ENCODE measurements at places on chromosomes 7 and 10. TPM values are rescaled to one million over a fixed set of nuclear protein-coding genes. Genes with fewer than 3 reads are reported as not detected.

DNA sequence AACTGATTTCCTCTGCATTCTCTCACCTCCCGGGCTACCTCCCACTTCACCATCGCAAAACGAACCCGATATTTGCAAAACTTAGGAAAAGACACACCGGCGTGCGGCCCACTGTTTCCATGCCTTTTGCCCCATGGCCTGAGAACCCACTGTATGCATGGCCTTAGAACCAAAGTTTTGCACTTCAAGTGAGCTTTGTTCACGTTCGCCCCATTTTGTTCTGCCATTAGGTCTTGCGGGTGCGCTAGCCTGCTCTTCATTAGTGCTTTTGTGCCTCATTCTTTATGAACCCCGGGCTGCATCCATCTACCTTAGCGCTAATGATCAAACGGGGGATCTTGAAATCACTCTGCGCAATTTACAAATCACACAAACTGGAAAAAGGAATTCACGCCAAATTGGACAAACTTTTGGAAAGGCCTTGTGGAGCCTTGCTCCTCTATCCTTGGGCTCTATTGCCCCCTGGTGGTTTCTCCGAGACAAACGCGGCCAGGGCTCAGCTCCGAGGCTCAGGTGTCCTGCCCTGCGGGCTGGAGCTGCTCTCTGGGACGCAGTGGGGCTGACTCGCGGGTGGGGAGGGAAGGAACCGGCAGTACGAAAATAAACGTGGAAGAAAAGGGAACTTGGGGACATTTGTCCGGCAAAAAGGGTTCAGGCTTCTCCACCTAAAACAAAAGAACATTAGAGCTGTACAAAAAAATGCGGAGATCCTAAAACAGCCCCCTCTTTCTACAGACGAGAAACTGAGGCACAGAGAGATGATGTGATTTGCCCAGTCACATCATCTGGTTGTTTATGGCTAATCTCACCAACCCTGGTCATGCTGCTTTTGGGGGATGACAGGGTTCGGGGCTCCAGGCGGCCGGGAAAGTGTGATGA, 300.4 kb upstream of the NFE2L3 start:
- peak; percentile 38 for DNase-seq

Gene DOCK4
- total RNA-seq: 10.0 TPM

DNA sequence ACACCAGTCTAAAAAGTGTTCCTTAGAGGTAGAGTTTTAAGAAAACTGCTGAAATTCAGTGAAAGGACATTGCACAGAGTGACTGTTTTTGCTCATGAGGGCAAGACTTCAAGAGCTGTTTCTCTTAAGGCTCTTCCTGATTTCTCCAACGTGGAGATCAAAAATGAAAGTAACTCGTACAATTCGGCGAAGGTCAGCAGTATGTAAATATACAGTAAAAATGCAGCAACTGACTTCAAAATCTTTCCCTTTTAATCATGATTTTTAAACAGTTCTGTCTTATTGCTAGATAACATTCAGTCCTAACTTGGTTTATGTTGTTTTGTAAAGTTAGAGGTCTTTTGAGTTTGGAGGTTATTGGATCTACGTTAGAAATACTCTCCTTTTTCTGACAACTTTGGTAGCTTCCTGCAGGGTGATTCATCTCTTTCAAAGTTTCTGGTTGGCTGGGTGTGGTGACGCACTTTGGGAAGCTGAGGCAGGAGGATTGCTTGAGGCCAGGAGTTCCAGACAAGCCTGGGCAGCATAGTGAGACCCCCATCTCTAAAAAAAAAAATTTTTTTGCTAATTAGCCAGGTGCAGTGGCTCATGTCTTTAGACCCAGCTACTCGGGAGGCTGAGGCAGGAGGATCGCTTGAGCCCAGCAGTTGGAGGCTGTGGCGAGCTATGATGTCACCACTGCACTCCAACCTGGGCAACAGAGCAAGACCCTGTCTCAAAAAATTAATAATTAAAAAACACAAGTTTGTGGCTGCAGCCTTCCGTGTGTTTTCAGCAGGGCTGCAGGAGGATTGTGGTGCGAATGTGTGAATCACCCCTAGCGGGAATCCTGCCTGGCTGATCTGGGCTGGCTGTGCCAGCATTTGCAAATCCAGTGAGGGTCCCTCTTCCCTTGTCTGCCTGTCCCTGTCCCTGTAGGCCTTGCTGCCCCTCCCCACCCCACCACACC, 29.2 kb upstream of the AP5Z1 start:
- DNase-seq: peak; percentile 66

DNA sequence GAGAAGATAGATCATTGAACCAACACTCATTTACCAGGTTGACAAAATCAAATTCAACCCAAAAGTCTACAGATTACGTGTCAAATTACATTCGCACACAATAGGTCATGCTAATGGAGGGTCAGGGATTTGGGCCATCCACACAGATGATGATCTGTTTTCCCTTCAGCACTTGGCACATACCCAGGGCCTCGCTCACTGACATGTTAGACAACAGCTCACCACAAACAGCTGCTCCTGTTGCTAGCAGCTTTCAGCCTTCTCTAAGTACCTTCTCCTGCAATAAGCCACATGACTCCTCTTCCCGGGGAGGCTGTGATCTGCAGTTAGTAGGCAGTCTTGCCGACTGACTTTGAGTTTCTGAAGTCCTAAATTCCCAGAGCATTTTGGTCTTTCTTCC, 18.4 kb downstream of the NKX2-3 start:
- DNase-seq: no peak

DNA sequence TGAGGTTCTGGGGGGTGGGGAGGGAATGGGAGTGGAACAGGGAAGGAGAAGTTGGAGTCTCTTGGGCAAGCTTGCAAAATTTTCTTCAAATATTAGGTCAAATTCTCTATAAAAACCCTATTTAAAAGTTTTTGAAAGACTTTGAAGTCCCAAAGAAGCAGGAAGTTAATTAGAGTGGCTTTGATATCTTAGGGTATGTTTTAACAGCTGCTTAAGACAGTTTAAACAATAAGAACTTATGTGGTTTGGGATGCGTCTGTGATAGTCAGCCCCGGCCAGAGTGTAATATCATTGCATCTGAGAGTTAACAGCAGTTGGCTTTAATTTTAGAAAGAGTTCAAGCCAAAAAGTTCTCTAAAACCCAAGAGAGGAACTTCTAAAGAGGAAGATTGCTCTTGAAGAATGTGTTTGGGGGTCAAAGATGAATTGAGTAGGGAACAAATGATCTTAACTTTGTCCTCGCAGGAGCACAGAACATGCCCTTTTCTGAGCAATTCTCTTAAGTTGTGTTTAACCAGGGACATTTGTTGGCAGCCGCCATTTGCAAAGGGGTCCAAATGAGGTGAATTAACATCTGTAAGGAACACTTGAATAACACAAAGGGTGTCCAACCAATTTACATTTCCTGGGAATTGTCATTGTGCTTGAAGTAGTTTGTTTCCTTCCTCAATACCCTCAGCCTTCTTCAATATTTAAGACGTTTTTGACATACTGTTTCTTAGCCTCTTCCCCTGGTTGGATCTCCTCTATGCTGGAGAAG, 182.4 kb downstream of the PTEN start:
- DNase-seq: no peak

GRCh38 chr7:92849322-92849721, 12.9 kb upstream of the CDK6 start:
- DNase-seq: no peak

Gene TAS2R4
- total RNA-seq: 0.14 TPM

Gene OR9A2
- total RNA-seq: not detected

GRCh38 chr7:154859747-154860620, 142.9 kb downstream of the PAXIP1 start:
- DNase-seq: no peak

All from epithelial cell of proximal tubule (primary cell).